Gastrocnemius medialis (tissue), 4 donors: ENCODE measurements at places on chromosomes 6 and 20.

DNA sequence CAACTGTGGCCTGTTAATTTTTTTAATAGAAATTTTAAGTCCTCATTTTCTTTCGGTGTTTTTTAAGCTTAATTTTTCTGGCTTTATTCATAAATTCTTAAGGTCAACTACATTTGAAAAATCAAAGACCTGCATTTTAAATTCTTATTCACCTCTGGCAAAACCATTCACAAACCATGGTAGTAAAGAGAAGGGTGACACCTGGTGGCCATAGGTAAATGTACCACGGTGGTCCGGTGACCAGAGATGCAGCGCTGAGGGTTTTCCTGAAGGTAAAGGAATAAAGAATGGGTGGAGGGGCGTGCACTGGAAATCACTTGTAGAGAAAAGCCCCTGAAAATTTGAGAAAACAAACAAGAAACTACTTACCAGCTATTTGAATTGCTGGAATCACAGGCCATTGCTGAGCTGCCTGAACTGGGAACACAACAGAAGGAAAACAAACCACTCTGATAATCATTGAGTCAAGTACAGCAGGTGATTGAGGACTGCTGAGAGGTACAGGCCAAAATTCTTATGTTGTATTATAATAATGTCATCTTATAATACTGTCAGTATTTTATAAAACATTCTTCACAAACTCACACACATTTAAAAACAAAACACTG lies 10.1 kb downstream of the HFE start:
- peak; percentile 44 for DNase-seq

DNA sequence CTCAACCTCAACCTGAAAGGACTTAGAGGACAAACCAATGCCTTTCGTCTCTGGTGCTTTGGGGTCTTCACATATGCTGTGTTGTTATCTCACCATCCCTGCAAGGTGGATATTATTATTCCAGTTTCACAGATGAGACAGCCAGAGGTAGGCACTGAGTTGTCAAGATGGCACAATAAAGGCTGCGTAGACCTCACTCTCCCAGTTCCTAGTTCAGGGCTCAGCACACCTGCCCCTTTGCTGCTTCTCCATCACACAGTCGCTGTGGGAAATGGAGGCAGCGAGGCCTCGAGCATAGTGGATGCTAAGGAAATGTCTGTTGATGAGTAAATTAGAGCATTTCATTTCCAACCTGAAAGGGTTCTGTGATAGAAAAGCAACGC lies 22.0 kb downstream of the FOXP4 start:
- DNase-seq: no peak

DNA sequence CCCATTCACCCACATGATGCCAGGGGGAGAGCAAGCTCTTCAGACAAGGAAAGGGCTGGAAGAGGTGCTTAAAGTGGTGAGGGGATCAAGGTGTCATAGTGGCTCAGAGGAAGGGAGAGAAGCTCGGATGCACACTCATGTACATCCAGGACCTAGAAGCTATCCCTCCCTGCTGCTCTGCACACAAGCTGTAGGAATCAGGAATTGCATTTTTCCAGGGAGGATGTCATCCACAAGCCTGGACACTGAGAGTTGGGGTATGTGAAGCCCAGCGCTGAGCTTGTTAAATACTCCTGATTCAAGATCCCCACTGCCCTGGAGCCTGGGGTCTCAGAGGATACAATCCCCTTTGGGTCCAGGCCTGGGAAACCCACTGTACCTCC lies 85.8 kb upstream of the CCDC167 start:
- DNase-seq: no peak

- no peak for DNase-seq
Observed at GRCh38 chr6:75201901-75202672, 3.8 kb downstream of the COL12A1 start.

DNA sequence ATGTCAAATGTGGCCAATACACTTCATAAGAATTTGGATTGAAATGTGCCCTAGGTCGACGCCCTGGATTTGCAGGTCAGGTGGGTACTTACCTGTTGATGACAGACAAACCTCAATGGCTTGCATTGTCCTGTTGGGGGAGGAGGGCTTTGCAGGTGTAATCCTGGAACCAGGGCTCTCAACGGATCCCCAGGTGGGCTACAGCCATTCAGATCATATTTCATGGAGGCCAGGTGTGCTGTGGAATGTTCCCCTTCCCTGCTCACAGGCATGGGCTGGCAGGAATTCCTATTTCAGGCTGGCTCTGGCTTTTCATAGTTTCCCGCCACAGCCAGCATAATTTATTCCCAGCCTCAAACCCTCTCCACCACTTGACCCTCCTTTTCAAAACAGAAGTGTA lies 254.7 kb downstream of the SMOC2 start:
- DNase-seq: no peak

- DNase-seq: no peak
Observed at GRCh38 chr6:6284221-6284966, 36.1 kb downstream of the F13A1 start.

DNA sequence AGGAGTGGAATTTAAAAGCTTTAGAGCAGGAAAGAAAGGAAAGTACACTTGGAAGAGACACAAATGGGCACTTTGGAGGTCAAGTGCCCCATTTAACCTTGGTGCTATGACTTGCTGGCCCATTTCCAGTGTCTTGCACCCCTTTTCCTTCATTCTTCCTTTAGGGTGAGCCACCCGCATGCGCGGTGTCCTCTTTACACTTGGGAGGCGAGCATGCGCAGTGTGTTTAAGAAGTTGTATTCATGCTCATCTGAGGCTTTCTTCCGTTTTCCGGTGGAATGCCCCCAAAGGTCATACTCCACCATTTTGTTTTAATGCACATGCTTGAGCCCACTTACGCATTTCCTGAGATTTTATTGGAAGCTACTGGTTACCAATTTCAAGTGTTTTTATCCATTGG lies 29.1 kb downstream of the TMEM170B start:
- DNase-seq: no peak

DNA sequence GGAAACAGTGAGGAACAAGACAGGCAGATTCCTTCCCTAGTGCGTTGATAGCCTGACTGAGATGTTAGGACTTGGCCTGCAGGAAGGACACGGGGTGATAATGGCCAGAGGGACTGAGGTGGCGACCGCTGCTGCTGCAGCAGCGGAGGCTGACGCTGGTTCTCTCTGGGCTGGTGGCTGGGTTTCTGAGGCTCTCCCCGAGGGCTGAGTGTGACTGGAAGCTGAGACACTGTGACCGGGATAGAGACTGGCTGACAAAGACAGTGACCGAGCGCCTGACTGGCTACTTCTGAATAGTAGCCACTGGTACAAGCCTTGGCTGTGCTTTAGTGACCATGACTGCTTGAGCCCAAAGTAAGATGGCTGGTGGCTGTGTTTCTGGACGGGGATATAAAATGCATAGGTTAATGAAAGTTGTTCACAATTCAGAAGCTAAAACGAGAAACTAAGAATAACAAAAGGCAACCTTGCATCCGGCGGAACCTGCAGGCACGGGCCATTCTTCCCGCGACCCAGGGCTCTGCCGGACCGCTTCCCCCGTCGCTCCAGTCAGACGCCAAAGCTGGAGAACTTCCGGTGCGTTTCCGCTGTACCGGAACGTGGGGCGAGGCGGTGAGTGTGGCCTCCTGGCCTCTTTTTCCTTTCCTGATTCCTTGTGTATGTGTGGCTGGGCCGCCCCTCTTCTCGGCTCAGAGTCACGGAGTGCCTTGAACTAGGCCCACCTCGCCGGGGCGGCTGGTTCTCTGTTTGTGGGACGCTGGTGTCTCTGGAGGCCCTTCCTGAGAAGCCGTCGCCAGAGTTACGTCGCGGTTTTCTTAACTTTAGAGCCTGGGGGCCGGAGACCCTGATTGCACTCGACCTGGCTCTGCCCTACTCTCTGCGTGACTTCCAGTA lies at the start of gene AAR2:
TSS of gene AAR2 (plus strand) at position 587 of the 894 bp plus-strand sequence. CDS start 3,391 bp downstream, outside the sequence.
- peak; percentile 58 for DNase-seq

DNA sequence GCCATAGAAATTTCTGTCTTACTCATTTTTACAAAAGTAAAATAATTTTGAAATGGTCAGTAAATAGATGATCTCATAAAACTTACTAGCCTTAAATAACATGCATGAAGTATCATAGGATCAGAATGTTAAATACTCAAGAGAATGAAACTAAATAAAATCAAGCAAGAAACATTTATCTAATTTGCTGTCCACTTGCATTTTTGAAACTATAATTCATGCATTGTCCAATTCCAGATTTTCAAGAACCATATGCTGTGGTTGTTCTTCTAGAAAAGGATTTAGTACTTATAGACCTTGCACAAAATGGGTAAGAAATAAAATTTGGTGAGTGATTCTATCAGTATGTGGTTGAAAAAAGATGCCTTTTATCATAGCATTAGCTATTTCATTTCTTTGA lies 107.0 kb downstream of the STXBP5 start:
- no peak for DNase-seq

- no peak for DNase-seq
Observed at GRCh38 chr6:169618526-169619490, 83.0 kb downstream of the WDR27 start.

GRCh38 chr20:58852543-58853271 lies at the start of gene GNAS:
Gene GNAS, plus strand, starts transcription at chr20:58852716.
- DNase-seq: peak; percentile 46

- DNase-seq: peak; percentile 16
Observed at GRCh38 chr6:158213925-158214674, 46.0 kb downstream of the GTF2H5 start.

- no peak for DNase-seq
Observed at GRCh38 chr6:123777563-123777962, 26.1 kb upstream of the NKAIN2 start.

- DNase-seq: no peak
Observed at GRCh38 chr20:37081717-37082289, 14.0 kb downstream of the RBL1 start.

- DNase-seq: no peak
Observed at GRCh38 chr6:151109869-151110575, 129.7 kb upstream of the AKAP12 start.

GRCh38 chr6:61200444-61200843 lies 1085.6 kb downstream of the KHDRBS2 start:
- no peak for DNase-seq

GRCh38 chr6:290111-290922 lies 2.0 kb upstream of the DUSP22 start:
- DNase-seq: no peak

- DNase-seq: no peak
Observed at GRCh38 chr6:8334113-8334512, 101.2 kb downstream of the SLC35B3 start.

- DNase-seq: no peak
Observed at GRCh38 chr6:54244430-54244829, 63.8 kb upstream of the TINAG start.
